Common myeloid progenitor, CD34-positive (primary cell): ENCODE measurements at places on chromosomes 5 and 9.

GRCh38 chr9:26773056-26773455, 119.5 kb downstream of the CAAP1 start:
- DNase-seq: no peak

GRCh38 chr5:83042507-83042906, 34.7 kb downstream of the TMEM167A start:
- no peak for DNase-seq

DNA sequence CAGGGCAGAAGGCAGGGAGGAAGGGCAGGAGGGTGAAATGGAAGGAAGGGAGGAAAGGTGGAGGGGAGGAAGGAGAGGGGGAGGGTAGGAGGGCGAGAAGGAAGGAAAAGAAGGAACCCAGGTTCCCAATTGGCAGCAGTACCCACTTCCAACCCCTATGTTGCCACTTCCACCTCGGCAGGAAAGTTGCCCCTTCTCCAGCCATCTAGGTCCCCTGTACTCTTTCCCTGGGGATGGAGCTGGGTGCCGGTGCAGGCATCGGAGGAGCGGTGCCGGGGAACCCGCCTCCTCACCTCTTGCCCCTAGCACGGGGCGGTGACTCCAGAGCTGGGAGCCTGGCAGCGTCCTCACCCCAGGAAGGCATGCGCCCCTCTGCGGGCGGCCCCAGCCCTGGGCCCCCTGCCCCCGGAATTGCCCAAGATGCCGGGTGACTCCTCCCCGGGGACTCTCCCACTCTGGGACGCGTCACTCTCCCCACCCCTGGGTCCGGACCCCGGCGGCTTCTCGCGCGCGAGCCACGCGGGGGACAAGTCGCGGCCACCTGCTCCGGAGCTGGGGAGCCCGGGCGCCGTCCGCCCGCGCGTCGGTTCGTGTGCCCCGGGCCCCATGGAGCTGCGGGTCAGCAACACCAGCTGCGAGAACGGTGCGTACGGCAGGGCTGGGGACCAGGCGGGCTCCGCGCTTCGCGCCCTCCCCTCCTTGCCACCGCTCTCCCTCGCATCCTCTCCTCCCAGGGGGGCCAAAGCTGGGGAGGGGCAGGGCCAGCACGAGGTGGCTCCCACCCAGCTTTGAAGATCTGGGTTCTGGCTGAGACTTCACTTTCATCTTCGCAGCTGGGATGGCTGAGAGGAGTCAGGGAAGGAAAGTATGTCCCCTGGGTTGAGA, at the start of gene NIPAL4:
TSS of gene NIPAL4 (plus strand) at position 499 of the 885 bp plus-strand sequence. CDS start at position 607, 108 bp downstream.
- peak; percentile 61 for DNase-seq

DNA sequence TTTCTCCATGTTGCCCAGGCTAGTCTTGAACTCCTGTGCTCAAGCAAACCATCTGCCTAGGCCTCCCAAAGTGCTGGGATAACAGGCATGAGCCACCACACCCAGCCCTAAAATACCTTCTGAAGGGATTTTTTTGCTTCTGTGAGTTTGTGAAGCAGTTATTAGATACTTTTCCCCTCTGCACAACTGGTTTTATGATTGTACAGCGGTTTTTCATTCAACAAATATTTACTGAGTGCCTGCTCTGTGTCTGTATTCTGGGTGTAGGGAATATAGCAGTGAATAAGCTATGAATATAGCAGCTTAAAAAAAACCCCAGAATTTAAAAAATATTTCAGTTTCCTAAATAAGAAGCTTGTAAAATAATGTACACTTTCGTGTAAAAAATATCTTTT, 2.3 kb downstream of the SNX24 start:
- DNase-seq: no peak

DNA sequence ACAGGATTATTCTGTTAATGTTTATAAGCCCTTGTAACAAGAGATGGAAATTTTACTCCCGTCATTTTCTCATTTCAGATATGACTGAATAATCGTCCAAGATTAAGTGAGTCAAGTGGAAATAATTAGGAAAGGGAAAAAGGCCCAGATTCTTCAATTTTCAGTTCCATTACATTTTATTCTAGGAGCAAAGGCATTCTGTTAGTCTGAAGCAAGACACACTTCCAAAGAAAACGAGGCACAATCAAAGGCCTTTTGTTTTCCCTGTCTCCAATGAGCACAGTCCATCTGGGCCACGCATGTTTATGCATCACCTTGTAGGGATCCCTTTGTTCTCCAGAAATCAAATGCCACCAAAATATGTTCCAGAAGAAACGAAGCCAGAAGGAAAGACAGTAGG, 382.9 kb upstream of the RFX3 start:
- no peak for DNase-seq

- DNase-seq: no peak
These were observed 62.4 kb downstream of the ZNF354C start for GRCh38 chr5:179122411-179123108.

GRCh38 chr5:127840198-127840524, 137.0 kb downstream of the CCDC192 start:
- peak; percentile 75 for DNase-seq

DNA sequence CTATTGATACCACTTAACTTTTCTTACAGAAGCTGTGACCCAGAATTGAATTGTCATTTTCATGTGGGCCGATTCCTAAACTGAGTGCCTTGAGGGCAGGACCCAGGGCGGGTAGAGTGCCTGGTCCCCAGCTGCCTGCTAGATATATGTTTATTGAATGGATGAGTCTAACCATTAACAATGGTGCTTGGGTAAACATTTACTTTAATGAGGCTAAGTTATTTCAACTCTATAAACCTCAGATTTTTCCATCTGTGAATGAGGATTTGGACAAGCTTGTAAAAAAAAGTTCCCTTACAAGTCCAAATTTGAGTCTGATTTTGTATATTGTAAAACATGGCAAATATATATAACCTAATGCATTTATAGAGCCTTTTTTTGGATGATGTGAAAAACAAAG, 181.8 kb upstream of the ELL2 start:
- no peak for DNase-seq

GRCh38 chr5:67617051-67617450, 420.5 kb upstream of the CD180 start:
- DNase-seq: no peak

DNA sequence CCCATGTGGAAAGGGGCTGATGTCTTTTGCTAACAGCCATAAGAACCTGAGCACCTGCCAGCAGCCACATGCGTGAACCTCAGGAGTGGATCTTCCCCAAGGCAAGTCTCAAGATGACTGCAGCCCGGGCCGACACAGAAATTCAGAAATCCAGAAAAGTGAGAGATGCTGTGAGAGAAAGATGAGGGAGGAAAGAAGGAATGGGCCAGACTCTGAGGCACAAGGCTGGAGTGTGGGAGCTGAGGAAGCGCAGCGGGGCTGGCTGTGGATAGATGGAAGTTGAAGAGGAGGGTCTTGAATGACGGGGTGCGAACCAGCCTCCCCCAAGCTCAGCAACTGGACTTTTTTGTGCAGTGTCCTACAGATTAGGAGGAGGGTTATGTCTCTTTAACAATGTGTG, 337.8 kb downstream of the GADD45G start:
- no peak for DNase-seq

GRCh38 chr9:85117831-85118230, 448.3 kb downstream of the NTRK2 start:
- DNase-seq: no peak

- no peak for DNase-seq
These were observed 39.2 kb downstream of the RCL1 start for GRCh38 chr9:4831944-4832343.

DNA sequence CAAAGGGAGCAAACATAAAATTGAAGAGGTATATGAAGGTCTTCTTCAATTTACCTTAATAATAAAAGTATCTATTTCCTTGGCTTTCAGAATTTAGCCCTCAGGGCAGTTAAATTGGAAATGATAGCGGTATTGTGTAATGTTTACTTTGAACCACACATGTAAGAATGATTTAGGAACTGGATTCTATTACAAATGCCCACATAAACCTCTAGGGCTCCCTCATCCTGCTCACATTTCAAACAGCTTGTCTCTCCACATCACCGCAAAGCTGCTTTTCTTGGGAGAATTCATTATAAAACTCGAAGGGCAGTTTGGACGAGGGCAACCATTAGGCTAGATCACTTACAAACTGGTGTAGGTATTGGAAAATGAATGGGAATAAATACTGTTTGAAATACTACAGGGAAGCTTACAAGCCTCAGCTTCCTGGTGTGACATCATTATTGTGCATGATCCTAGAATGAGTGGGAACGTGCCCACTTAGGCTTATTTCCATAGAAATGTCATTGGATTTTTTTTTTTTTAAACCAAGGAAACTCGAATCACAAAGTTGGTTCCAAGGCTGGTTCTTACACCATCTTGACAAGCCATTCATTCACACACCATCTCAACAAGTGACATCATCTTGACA, 47.3 kb downstream of the MTRR start:
- no peak for DNase-seq

DNA sequence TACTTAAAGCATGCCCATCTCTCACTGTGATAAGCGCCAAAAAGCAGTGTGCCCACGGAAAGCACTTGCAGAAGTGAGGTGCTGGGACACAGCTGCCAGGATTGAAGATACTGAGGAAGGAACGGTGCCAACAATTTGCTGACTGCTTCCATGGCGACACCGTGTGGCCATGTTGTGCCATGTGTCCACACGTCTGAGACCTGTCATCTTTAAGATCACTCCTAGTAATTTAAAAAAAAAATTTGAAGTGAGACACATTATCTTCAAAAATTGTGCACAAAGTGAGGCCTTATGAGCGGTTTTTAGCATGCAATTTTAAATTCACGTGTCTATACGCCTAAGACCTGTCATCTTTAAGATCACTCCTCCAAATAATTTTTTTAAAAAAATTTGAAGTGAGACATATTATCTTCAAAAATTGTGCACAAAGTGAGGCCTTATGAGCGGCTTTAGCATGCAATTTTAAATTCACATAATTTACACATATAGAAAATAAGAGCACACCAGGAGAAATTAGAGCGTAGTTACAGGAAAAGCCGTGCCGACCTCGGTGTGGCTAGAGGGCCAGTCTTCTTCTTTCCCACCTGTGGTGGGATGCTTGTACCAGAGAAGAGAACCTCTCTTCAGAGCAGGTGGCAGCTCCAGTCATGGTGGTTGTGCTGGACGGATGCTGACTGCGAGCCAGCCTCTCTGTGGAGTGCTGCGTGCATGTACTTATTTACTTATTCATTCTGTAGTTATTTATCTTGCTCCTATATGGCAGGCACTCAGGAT, 21.4 kb upstream of the FLT4 start:
- peak; percentile 69 for DNase-seq
